ENCODE measurements at places on chromosomes 7 and 10.
A peak's percentile ranks its signal among the peaks of the same experiment; 100 is the strongest.

GRCh38 chr10:97037365-97038361 is 148.1 kb downstream of the SLIT1 start:
- DNase-seq = peak; percentile 57

DNA sequence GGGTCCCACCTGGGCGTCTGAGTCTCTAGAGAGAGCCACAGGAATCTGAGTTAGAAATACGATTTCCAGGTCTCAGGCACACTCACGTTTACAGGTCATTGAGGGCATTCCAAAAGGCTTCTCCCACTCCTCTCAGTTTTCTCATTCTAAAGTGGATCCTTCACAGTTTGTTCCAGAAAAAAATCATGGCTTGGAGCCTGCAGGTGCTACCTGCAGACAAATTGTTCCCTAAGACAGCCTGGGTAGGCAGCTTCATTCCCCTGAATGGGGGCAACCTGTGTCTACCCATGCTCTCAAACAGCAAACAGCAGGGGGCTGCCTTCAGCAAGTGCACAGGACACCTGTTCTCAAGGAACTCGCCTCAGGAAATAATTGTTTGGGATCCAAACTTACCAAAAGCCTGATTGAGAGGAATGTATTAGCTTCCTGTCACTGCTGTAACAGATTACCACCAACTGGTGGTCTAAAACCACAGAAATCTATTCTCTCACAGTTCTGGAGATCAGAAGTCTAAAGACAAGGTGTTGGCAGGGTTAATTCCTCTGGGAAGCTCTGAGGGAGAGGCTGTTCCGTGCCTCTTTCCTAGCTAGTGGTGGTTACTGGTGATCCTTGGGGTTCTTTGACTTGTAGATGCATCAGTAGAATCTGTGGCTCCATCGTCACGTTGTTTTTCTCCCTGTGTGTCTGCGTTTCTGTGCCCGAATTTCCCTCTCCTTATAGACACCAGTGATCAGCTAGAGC is 117.2 kb downstream of the RAB11FIP2 start:
- no peak for DNase-seq

- DNase-seq = peak; percentile 45
Observed at GRCh38 chr10:4407783-4408182, 418.2 kb upstream of the AKR1E2 start.

DNA sequence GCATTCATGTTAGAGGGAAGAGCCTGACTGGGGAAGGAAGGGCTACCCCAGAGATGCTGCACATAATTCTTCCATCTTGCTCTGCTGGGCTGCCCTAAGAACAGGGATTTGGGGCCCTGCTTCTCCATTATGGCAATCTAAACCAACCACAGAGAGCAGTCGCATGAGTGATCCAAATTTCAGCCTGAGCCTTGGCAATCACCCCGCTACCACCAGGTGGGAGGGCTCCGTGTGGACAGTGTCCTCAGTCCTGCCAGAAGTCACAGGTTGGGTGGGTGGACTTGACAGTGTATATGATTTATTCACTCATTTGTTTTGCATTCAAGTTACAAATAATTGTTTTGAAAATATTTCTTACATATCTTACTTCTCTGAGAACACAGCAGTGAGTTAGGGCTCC is 22.0 kb downstream of the ABCC2 start:
- DNase-seq = no peak

DNA sequence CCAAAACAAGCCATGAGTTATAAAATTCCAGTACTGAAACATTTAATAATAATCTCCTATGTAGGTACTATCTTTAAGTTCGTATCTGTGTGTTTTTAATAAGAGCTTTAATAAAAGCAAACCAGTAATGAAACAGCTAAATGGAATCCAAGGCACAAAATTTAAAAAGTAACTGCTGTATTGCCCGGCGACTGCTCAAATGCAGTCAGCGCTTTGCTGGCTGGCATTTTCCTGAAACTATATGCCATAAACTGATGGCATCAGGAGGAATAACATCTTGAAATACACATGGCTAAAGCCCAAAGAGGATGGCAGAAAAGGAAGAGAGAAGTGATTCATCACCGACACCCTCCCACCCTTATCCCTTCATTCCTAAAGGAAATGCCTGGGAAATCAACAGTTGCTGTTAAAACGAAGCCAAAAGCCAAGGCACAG is 133.1 kb downstream of the CUBN start:
- DNase-seq = no peak

DNA sequence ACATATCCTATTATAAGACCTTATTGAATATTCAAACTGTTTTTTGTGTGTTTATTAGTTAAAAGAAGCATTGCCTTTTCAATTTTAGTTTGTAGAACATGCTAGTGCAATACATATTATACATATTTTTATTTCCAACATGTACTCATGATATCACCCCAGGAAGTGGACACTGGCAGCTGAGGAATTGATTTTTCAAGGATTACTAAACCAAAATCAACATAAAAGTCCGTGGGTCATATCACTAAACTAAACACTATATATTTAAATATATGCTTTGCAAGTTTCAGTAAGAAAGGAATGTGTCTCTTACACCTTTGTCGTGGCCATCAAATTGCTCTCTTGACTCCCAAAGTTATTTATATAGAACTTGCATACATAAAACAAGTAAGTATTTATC is 185.2 kb downstream of the AGMO start:
- DNase-seq = no peak
